ENCODE measurements at places on chromosomes 16 and 17. TPM values are rescaled to one million over a fixed set of nuclear protein-coding genes. Genes with fewer than 3 reads are reported as not detected.

DNA sequence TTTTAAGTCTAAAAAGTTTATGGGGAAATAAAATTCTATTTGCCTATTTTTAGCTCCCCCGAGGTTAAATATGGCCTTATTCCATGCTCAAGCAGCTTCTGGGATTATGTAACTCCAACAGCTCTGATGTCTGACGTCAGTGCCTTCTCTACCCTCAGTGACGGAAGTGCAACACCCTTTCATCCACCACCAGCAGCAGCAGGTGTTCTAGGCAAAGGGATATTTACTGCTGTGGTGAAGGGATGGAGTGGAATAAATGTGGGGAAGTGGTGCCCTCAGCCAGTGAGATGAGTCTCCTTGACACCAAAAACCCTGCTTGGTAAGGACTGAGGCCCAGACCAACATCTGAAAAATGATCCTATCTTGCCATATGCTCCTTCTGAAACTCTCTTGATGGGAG is 247.4 kb downstream of the SHISA9 start:
- no peak for DNase-seq

- DNase-seq, result no peak
These were observed 895 bp downstream of the BRD7 start for GRCh38 chr16:50367777-50368409.

DNA sequence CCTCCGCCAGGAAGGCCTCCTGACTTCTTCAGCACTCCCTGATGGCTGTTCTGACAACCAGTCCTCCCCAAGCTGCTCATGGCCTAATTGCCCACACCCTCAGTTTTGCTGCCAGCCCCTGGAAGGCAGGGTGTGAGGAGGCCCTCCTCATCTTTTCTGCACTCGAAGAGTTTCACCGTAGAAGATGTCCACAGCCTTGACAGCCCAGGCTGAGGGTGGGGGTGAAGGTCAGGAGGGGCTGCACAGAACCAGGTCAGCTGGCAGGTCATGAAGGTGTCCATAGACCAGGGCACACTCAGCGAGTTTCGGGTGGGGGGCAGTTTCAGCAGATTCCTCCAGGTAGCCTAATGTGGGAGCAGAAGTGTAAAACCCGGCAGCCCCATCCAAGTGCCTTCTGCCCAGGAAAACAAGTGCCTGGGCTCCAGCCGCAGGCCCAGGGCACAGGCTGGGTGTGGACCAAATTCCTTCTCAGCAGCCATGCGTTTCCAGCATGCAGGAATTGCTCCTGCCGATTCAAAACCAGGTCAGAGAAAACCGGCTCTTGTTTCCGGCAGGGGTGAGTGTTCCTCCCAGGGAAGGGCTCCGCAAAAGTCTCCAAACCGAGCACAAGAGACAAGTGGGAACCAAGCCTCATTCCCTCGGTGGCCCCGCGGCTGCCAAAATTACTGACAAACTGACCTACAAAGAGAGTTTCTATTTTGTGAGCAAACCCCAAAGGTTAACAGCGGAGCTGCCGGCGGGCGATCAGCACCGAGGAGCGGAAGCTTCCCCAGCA is 228.8 kb downstream of the C16orf78 start:
- DNase-seq, result no peak

GRCh38 chr17:66006654-66007053 is 185.3 kb downstream of the CEP112 start:
- no peak for DNase-seq

DNA sequence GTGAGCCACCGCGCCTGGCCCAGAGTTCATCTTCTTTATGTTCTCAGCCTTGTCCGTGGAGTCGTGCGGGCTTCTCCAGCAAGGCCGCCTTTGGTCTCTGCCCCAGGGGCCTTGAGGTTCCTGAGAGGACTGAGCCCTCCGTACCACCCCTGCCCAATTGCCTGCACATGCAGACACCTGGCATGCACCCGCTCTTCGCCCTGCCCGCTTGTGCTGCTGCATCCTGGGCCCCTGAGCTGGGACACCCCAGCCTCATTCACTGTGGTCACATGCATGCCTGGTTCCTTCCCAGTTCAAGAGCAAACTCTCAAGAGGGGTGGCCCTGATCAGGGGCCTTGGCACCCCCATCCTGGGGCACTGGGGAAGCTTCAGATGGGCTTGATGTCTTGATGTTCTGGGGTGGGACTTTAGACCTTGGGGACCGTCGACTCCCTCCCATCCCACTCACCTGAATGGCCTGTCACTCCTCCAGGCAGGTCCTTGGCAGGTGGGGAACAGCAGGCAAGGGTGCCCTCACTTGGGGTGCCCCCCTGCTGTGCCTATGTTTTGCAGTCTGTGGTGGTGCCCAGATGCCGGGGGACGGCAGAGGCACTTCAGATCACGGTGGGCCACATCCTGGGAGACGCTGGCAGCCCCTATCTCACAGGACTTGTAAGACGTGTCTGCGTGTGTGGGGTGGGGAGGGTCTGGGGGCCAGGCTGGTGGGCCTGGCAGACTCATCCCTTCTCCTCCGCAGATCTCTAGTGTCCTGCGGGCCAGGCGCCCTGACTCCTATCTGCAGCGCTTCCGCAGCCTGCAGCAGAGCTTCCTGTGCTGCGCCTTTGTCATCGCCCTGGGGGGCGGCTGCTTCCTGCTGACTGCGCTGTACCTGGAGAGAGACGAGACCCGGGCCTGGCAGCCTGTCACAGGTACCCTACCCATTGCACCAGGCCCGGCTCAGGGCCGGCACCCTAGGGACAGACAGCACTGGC is 12.7 kb upstream of the SPNS2 start:
- no peak for DNase-seq

DNA sequence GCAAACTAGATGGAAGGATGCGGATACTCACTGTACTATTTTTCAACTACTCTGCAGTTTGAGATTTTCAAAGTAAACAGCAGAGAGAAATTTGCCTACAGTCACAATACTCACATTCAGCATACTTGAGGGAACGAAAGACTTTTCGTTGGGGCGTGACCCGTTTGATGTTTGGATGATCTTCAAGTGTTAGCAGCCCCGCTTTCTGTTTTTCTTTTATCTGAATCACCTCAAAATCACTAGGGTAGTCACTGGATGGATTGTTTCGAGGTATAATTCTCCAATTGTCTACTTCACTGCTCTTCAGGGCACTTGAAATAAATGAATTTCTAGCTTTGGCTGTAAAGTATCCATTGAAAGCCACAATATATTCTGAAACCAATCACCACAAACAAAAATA is 17.8 kb downstream of the MBTPS1 start:
- no peak for DNase-seq

DNA sequence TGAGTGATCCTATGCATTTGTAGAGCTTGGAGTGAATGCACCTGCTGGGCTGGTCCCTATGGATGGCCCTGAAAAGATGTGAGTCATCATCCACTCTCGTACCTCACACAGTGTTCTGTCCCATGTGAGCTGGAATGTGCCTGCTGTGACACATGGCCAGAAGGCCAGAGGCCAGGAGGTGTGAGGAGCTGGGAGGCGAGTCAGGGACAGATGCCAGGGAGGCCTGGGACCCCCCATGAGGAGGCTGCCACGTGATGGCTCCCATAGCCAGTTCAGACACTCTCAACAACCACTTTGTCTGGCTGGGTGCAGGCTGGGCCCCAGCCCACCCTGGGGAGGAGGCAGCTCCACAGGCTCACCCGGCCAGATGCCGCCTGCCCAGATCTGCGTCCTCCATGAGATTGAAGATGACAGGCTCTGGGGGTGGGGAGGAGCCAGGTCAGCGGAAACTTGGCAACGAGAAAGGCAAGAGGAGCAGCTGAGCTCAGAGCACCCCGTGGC is 168.8 kb downstream of the C16orf78 start:
- DNase-seq, result no peak

DNA sequence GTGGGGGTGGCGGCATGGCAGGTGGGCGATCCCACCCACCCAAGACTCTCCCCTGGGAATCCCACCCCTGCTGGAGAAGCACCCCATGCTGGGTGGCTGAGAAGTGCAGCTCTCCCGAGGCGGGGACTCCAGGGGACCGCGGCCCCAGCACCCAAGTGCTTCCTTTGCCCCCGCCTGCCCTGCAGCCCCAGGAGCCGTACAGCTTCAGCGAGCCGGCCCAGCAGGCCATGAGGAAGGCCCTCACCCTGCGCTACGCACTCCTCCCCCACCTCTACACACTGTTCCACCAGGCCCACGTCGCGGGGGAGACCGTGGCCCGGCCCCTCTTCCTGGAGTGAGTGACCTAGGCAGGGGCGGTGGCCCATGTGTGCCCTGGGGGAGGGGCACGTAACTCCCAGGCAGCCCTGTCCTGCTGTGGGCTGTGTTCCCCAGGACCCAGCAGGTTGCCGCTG is 11.7 kb downstream of the GAA start:
- DNase-seq, result no peak

- DNase-seq, result no peak
These were observed 7.5 kb downstream of the UBE2Z start for GRCh38 chr17:48915459-48916282.

GRCh38 chr16:1677339-1677738 is 740 bp upstream of the JPT2 start:
- no peak for DNase-seq

DNA sequence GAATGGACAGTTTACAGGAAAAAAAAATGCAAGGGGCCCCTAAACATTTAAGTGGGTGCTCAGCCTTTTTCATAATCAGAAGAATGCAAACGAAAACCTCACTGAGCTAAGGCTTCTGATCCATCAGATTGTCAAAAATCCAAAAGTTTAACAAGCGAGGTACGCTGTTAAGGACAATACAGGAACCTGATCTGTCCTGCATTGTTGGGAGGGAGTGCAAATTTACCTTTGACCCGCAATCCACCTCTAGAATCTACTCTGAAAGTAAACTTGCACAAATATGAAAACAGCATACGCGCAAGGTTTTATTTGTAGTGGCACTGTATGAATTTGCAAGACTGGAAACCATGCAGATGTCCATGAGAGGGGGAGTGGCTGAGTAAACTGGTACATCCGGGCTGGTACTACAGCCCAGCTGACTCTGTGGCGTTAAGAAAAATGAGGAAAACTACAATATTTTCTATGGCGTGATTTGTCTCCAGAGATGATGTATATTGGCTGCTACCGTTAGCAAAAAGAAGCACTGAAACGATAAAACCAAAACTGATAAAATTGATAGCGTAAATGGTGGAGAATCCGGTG is 28.8 kb upstream of the ST6GALNAC1 start:
- no peak for DNase-seq

DNA sequence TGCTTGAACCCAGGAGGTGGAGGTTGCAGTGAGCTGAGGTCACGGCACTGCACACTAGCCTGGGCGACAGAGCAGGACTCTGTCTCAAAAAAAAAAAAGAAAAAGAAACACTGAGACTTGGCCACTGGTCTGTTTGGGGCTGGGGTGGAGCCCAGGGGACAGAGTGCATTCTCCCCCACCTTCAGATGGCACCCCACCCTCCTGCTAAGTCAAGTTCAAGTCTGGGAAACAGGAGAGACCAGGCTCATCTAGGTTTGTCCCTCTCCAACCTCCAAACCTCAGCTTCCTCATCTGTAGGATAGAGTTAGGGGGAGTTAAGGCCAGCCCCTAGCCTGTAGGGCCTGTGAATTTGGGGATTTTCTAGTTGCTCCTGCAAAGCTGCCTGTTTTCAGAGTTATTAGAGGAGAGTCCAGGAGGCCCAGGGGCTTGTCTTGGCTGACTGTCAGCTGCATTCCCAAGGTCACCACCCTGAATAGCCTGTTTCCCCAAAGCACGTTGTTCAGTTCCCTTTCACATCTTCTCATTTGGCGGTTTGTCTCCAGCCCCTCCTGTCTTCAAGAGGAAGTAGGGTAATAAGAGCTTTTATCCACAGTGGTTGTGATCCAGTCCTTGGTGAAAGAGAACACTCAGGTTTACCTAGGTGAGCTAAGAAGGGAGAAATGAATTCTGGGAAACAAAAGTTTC is 2.2 kb downstream of the MT3 start:
- no peak for DNase-seq

DNA sequence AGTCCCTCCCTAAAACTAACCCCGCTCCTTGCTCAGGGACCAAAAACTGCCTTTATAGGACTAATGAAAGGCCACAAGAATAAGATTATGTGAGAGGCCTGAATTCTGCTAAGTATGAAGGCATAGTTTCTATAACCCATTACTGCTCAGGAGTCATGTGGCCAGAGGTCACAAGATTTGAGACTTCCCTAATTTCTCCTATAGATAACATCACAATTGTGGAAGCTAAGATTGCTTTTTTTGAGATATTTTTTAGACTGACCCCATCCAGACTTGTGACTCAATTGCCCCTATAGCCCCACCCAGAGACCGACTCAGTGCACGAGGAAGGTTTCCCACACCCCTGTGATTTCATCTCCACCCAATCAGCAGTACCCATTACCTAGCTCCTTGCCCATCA is 504.1 kb upstream of the GOT2 start:
- DNase-seq, result no peak

GRCh38 chr17:1471911-1472821 is 16.1 kb upstream of the CRK start:
- no peak for DNase-seq

GRCh38 chr17:74274709-74275340 is 791 bp downstream of the DNAI2 start:
- no peak for DNase-seq

DNA sequence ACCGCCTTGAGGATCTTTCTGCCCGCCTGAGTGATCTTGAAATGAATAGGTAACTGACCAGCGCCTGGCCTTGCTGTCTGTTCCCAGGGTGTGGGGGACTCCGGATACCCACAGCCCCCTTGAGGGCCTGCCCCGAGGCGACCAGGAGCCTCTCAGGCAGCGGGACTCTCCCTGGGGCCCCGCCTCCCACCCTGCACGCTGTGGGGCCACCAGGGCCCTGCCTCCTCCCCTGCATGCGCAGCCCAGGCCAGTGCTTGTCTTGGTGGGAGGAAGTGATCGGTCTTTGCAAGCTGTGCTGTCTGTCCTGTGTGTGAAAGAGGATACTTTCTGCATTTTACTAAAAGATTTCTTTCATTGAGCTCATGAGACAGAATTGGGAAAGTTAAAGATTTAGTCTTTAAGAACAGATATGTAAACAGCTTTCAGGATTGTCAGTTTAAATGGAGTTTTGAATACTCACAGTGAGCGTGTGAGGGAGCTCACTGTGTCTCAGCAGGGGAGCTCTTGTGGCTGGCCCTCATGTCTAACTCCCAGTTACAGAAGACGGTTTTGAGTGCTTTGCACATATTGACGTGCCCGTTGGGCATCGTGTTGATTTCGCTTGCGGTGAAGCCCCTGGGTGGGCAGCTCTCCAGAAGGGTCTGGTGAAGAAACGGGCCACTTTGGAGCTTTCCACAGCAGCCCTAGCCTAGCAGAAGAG is 36.1 kb upstream of the CAPN15 start:
- DNase-seq, result no peak

Gene INO80E
- 92.4 TPM for total RNA-seq

Gene CCL17
- not detected for total RNA-seq

Gene ALOXE3
- 0.81 TPM for total RNA-seq

Gene OR2C1
- not detected for total RNA-seq
